Neural crest cell (in vitro differentiated cells): ENCODE measurements at places on chromosomes 11 and 22. TPM values are rescaled to one million over a fixed set of nuclear protein-coding genes. Genes with fewer than 3 reads are reported as not detected.

The SNX15 gene
- 31.7 and 36.5 TPM in 2 replicates for total RNA-seq

The CRYAB gene
- total RNA-seq, result not detected in 2 replicates

The RAB30 gene
- total RNA-seq, result 15.1 and 15.4 TPM in 2 replicates

GRCh38 chr11:3837793-3838192 lies 3.0 kb downstream of the RHOG start:
- DNase-seq, result no peak
- peaks cover 44% of the 10 kb centered on the region for H3K4me1 ChIP-seq
- H3K27ac ChIP-seq, result no peak overlapping the region
- H3K27me3 ChIP-seq, result no peaks in the 10 kb centered on the region
- peak overlapping the region; percentile 90 for H3K4me3 ChIP-seq
- H3K36me3 ChIP-seq, result peaks cover 11% of the 10 kb centered on the region

- H3K4me3 ChIP-seq, result no peak overlapping the region
- no peaks in the 10 kb centered on the region for H3K27me3 ChIP-seq
- DNase-seq, result no peak
- H3K36me3 ChIP-seq, result peaks cover 6% of the 10 kb centered on the region
- peaks cover 42% of the 10 kb centered on the region for H3K4me1 ChIP-seq
Measured at GRCh38 chr11:121890946-121891515, 225.0 kb downstream of the BLID start.

- peaks cover 3% of the 10 kb centered on the region for H3K36me3 ChIP-seq
- DNase-seq, result no peak
- no peak overlapping the region for H3K4me3 ChIP-seq
- H3K27ac ChIP-seq, result no peak overlapping the region
Measured at GRCh38 chr11:32267679-32268187, 167.6 kb downstream of the WT1 start.

- H3K36me3 ChIP-seq, result no peaks in the 10 kb centered on the region
- H3K27me3 ChIP-seq, result peaks cover 15% of the 10 kb centered on the region
- no peak for DNase-seq
- no peak overlapping the region for H3K27ac ChIP-seq
- peaks cover 28% of the 10 kb centered on the region for H3K4me1 ChIP-seq
Measured at GRCh38 chr11:70063555-70063954, 14.6 kb upstream of the ANO1 start.

DNA sequence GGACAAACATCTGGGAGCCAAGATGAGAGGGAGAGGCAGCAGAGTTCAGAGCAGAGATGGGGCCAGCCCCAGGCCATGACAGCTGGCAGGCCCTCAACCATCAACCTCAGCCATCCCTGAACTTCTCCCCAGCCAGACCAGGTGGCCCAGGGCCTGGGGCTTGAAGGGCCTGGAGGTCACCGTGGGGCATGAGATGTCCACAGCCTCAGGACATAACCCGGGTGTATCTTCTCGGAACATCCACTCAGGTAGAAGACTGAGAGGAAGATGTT lies 12.4 kb upstream of the SLC39A13 start:
- no peaks in the 10 kb centered on the region for H3K27me3 ChIP-seq
- H3K4me3 ChIP-seq, result no peak overlapping the region
- no peaks in the 10 kb centered on the region for H3K36me3 ChIP-seq
- H3K27ac ChIP-seq, result no peak overlapping the region
- DNase-seq, result no peak
